Memory B cell (primary cell): ENCODE measurements at places on chromosomes 5 and 9.

DNA sequence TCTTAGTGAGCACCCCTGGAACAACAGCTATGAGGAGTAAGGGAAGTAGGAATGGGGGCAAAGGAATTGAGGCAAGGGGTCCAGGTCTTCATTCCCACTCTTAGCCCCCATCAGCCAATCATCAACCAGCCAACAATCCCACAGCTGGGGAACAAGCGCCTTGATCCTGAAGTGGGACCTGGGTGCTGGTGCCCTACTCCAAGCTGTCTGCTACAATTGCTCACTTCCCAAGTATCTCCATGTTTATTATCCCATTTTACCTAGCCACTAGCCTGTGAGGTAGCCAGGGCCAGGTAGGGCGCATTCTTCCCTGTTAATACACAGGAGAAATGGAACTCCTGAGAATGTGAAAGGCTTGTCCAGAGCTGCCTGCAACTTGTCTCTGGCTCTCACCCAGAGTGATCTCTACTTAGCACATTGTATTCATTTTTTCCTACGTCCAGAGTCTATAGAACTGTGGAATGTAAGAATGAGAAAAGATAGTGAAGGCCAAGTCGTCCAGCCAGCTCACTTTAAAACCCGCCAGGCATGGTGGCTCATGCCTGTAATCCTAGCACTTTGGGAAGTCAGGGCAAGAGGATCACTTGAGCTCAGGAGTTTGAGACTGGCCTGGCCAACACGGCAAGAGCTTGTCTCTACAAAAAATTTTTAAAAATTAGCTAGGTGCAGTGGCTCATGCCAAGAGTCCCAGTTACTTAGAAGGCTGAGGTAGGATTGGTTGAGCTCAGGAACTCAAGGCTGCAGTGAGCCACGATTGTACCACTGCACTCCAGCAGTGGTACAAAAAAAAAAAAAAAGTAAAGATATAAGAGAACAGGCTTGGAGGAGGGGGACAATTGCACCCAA lies 6.2 kb upstream of the DNAJC18 start:
- no peak for DNase-seq

GRCh38 chr9:135030566-135031226 lies 56.8 kb upstream of the OLFM1 start:
- DNase-seq = no peak

GRCh38 chr5:68172314-68172713 lies 43.2 kb upstream of the PIK3R1 start:
- DNase-seq = no peak

GRCh38 chr9:4886698-4887097 lies 94.0 kb downstream of the RCL1 start:
- DNase-seq = no peak

GRCh38 chr5:139605887-139606286 lies 42.3 kb upstream of the CXXC5 start:
- DNase-seq = no peak

GRCh38 chr9:21825637-21826036 lies 23.2 kb downstream of the MTAP start:
- DNase-seq = no peak

GRCh38 chr5:142295084-142295758 lies 29.6 kb downstream of the SPRY4 start:
- DNase-seq = no peak

DNA sequence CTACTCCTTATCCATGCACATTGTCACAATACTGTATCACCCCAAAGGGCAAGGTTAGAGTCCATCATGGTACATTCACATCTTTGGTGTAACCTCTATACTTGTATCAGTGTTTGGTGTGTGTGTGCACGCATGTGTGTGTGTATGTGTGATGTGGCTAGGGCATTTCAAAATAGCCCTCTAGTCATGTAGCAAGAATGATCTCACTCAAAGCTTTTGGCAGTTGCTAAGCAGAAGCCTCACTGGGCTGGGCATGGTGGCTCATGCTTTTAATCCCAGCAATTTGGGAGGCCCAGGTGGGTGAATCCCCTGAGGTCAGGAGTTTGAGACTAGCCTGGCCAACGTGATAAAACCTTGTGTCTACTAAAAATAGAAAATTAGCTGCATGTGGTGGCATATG lies 245.3 kb downstream of the ADGRV1 start:
- DNase-seq = no peak

GRCh38 chr5:26121338-26121737 lies 917.0 kb downstream of the CDH9 start:
- no peak for DNase-seq

- DNase-seq = no peak
These were observed 34.4 kb upstream of the PALM2AKAP2 start for GRCh38 chr9:109745335-109746283.

GRCh38 chr5:145680169-145680568 lies 155.0 kb downstream of the PRELID2 start:
- DNase-seq = no peak

DNA sequence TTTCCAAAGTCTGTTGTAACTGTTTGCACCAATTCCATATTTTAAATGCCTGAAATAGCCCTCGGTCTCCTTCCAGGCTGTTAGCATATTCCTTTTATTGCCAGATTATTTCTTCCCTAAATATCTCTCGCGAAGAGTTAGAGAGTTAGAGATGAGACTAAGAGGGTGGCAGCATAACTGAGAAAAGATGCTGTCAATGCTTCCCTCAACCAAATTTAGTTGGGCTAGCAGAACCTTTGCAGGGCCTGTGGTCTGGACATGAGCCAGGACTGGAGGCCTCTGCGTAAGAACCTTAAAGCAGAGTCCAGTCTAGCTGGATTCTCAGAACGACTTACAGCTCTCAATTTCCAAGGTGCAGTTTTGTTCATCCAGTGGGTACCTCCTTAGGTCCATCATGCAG lies 135.9 kb downstream of the GABRB2 start:
- no peak for DNase-seq

GRCh38 chr5:169333518-169333917 lies 32.6 kb upstream of the SLIT3 start:
- DNase-seq = no peak

DNA sequence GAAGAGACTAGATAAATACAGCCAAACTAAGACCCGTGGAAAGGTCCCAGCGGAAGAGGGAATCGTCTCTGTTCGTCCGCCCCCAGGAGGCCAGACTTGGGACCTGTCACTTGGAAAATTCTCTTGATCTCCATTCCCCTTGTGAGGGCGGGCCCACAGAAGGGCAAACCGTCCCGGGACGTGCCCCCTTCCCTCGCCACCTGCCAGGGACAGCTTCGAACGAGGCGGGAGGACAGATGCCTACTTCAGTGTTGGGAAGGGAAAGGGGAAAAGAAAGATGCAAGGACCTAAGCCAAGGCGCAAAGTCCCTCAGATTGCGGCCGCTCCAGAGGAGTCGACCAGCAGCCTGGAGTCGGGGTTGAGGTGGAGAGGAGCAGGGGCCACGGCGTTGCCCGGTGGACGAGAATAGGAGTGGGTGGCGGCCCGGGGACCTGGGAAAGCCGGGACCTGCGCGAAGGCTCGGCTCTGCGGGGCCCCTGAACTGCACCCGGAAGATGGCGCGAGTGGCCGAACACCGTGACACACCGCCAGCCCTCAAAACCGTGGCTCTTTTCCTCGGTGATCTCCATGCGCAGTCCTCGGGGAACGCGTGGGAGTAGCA lies 4.4 kb upstream of the EBF1 start:
- no peak for DNase-seq
